ENCODE measurements at places on chromosomes 7 and 10. TPM values are rescaled to one million over a fixed set of nuclear protein-coding genes. Genes with fewer than 3 reads are reported as not detected.

GRCh38 chr7:29190349-29191045 is 4.1 kb upstream of the CHN2 start:
- DNase-seq: peak; percentile 14

GRCh38 chr10:96978621-96979154 is 146.6 kb downstream of the LCOR start:
- DNase-seq: no peak

DNA sequence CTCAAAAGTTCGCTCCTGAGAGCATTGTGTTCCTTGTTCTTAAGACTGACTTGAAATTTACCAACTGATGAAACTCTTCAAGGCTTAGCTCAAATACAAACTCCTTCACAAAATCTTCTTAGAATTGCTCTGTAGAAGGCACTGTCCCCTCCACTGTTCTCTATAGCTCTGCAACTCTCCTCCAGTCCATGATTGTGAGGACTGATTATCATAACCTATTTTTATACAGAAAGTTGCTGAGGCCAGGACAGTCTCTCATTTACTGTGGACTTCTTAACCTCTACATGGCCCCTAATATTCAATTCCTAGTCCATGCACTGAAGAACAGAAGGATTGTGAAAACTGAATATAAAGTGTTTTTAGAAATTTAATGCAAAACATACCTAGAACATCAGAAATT is 53.2 kb downstream of the RHOBTB1 start:
- no peak for DNase-seq

CPA1 gene
- total RNA-seq: not detected

TBXAS1 gene
- total RNA-seq: 13.2 TPM

FOXP2 gene
- 46.5 TPM for total RNA-seq

NOS3 gene
- total RNA-seq: 6.7 TPM

EVX1 gene
- not detected for total RNA-seq

RHOBTB1 gene
- total RNA-seq: 7.7 TPM

PTPN20 gene
- total RNA-seq: 10.9 TPM
